Adrenal gland (tissue), 19 donors: ENCODE measurements at places on chromosomes 7 and 10.

DNA sequence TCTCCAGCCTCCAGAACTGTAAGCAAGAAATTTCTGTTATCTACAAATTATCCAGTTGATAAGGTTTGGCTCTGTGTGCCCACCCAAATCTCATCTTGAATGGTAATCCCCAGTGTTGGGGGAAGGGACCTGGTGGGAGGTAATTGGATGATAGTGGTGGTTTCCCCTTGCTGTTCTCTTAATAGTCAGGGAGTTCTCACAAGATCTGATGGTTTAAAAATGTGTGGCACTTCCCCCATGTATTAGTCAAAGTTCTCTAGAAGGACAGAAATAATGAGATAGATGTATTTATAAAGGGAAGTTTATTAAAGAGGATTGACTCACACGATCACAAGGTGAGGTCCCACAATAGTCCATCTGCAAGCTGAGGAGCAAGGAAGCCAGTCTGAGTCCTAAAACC is 56.2 kb upstream of the APBB1IP start:
- no peak for DNase-seq
- no peaks in the 10 kb centered on the region for H3K4me1 ChIP-seq
- H3K4me3 ChIP-seq = no peak overlapping the region
- no peak overlapping the region for H3K27ac ChIP-seq

DNA sequence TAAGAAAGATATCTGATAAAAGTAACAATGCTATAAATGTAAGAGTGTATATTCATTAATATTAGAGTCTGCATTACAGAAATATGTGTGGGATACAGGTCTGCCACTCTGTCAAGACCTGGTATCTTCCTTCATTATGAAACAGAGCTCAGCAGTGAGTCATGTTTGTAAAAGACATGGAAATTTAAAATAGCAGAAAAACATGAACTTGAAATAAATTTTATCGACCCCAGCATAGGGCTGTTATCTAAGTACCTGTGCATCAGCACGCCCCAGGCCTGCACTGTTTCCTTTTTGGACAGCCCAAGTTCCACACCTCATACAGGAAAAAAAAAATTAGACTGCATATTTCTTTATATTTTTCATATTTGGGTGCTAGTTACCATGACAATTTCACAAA is 58.0 kb upstream of the ZPBP start:
- H3K4me3 ChIP-seq = no peak overlapping the region
- H3K27ac ChIP-seq = no peak overlapping the region
- no peaks in the 10 kb centered on the region for H3K27me3 ChIP-seq
- DNase-seq = no peak
- H3K4me1 ChIP-seq = no peaks in the 10 kb centered on the region

- peaks cover 2% of the 10 kb centered on the region for H3K36me3 ChIP-seq
- no peaks in the 10 kb centered on the region for H3K27me3 ChIP-seq
- no peak overlapping the region for H3K27ac ChIP-seq
Measured at GRCh38 chr10:69213591-69214311, 6.4 kb upstream of the HKDC1 start.

DNA sequence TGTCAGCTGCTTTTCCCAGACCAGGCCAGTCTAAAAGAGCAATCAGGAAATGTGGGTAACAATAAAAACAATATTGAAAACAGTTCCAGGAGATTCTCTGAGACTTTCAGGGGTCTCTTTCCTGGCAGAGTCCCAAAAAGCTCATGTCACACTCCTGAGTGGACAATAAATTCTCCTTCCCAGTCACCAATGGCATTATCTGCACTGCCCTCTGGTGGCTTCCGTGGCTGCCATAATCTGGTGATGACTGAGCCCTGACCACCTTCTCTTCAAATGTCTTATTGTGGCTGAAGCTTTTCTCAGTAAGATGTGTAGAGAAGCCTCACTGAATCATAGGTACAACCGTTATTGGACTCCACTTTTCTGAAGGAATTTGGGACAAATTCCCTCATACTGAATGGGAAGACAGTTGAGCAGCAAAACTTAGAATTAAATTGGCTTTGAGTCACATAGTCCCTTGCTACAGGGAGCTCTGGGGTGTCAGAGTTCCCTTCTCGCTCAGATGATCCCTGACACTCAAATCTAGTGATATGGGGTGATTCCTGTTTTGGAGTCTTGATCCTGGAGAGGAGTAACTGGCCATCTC is 24.4 kb upstream of the ASAH2 start:
- no peaks in the 10 kb centered on the region for H3K27me3 ChIP-seq
- H3K36me3 ChIP-seq = no peaks in the 10 kb centered on the region
- DNase-seq = peak; percentile 33

DNA sequence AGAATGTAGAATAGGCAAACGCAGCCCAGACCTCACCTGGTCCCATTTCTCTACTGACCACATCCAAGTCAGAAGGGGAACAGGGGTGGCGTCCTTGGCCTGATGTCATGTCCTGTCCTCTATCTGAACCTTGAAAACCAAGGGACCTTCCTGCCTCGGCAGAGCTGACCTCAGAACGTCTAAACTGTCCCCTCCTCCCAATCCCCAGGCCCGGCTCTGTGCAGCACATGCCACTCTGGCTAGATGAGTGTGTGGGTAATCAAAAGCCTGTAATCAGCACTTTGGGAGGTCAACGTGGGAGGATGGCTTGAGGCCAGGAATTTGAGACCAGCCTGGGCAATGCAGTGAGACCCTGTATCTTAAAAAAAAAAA is 46.5 kb upstream of the ZNF479 start:
- no peak overlapping the region for H3K4me3 ChIP-seq
- no peaks in the 10 kb centered on the region for H3K36me3 ChIP-seq
- no peaks in the 10 kb centered on the region for H3K4me1 ChIP-seq
- H3K27ac ChIP-seq = no peak overlapping the region
- no peaks in the 10 kb centered on the region for H3K27me3 ChIP-seq
